HS-5 (cell line): ENCODE measurements at places on chromosomes 12 and 14.
A peak's percentile ranks its signal among the peaks of the same experiment; 100 is the strongest.

DNA sequence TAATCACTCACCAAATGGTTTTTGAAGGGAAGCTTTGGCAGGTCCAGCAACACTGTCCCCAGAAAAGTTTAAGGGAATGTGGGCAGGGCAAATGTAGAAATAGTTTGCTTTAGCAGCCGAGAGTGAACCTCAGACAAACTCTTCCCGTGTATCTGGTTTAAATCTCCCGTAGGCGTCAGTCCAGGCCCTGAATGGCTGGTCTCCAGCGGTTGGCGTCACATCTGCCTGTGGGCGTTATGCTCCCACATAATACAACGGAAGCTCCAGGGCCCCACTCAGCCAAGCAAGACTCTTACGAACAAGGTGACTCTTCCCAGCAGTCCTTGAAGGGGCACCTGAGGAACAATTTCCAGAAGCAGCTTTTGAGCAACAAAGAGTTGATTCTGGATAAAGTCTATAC is 942 bp downstream of the ZC2HC1C start:
- DNase-seq, result no peak

DNA sequence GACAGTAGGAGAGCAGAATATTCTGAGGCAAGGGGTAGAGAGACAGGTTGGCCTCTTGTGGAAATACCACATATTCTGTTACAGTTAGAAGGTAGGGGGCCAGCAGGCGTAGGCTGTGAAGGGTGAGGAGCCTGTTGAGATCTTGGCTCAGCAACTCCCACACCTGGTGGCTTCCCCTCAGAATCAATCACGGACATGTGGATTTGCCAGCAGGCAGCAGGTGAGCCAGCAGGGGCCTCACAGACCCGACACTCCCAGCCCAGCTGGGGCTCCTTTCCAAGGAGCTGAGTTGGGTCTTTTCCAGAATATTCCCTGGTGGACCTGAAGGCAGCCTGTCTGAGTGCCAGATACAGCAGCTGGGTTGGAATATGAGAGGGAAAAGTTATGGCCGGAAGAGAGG is 150.0 kb upstream of the CRY1 start:
- DNase-seq, result no peak

DNA sequence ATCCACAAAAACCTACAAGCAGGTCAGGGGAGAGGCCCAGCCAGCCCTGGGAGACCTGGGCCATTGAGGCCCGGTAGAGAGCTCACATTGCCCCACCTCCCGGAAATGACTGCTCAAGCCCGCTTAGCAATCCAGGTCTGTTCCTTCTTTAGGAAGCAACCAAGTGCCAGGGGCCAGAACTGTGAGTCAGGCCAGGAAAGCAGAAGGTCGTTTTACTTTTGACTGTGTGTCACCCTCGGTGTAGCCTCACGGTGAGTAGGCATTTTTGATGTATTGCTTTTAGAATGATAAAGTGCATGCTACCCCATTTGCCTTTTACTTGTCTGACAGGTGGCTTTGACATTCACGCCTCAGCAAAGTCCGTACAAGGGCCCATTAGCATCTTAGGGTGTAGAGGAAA is 25.4 kb upstream of the PWP1 start:
- no peak for DNase-seq

GRCh38 chr14:79251278-79251677 is 960.0 kb downstream of the DIO2 start:
- no peak for DNase-seq

DNA sequence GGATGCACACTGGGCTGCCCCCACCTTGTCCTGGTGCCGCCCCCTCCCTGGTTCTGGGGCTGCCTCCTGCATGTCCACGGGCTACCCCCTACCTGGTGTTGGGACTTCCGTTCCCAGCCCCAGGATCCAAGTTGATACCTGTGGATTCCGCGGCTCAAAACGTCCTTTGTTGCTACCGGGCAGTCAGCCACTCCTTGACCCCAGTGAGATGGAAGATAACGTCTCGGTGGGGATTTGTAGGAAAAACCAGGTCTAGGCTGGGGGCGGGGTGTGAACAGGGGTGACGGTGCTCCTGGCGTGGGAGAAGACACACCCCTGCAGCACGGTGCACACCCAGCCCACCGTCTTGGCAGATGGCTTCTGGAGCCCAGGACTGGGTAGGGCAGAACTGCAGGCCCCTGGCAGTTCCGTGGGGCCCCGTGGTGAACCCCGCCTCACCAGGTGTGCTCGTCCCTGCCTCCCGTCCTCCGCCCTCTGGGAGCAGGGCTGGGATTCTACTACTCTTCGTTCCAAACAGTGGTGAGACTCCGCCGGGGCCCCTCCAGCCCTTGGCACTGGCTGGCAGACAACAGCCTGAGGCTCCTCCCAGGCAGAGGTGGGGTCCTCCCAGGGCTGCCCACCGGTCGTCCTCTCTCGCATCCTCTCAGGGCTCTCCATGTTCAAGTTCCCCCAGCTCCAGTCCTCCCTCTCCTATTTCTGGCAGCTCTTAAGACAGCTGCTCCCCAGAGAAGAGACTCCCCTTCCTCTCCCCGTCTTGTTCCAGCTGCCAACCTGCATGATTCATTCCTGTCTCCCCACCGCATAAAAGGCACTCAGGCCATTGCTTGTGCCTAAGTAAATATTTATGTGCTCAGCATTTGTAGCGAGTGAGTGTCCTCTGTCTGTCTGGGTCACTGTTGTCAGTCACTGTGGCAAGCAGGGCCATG is 75.5 kb downstream of the FBXL14 start:
- peak; percentile 55 for DNase-seq

DNA sequence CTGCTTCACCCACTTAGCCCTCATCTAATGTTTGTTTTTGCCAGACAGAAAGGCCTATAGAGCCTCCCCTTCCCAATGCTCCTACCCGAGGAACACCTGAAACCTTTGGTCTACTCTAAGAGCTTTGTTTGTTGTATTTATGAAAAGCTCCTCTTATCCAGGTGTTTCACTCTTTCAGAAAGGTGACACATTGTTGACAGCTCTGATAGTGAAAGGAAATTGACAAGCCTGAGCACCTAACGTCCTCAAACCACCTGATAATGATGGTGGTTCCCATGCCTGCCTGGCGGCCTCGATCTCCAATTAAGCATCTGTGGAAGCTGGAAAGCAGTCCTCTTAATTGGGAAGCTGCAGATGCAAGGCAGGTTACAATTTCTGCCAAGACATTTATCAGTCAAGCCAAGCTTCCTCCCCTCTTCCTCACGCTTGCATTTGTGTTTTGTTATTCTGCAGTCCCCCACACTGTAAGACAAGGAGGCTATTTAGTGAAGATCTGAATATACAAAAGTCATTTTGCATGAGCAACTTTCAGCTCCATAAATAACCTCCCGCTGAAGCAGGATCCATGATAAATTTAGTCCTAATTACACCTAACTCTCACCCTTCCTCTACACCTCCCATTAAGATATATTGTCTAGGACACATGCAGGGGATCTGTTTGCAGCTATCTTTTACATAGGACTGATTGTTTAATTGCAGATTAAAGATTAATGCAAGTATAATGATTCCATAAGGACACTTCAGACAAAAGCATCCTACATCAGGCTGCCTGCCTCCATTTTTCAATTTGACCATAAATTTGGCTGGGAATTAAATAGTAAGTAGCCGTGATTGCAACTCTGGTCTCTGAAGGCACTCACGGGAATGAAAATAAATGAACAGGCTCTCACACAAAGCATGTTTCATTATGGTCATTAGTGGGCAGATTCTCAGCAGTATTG is 288.6 kb downstream of the PDZRN4 start:
- DNase-seq, result no peak

- no peak for DNase-seq
These were observed 779.7 kb upstream of the FLRT2 start for GRCh38 chr14:84750284-84750683.

GRCh38 chr12:56632701-56633467 is 2.8 kb upstream of the BAZ2A start:
- DNase-seq, result no peak

DNA sequence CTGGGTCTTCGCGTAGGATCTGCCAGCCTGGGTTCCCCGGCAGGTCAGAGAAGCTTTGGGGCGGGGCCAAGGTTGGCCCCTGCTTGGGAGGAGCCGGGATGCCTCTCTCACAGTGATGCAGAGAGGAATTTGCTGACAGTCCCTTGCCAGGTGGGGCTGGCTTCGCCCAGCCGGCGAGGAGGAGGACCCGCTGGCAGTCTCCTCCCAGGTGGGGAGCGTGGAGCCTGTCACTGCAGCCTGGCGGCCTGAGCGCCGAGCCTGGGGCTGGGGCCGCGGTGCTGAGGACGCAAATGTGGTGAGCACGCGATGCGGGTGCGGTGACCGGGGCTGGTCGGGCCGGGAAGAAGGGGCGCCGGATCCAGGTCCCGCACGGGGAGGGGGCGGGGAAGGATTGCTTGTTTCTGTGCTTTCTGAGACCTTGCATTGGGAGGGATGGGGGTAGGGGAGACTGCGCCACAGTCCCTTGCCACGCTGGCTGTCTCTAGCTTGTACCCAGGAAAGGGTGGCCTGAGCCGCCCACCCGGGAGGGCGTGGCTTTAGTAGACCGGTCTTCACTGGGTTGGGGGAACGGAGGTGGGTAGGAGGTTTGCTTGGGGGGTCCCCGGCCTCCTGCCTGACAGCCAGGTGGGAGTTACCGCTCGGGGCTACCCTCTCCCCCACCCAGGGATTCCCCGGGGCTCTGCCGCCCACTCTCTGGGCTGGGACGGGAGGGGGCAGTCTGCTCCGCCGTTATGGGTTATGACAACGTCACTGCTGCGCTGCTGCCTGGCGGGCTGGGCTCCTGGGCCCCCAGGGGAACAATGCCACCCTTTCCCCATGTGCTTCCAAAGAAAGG is at the start of gene TMEM63C:
Gene TMEM63C, plus strand, starts transcription at position 196 of the 835 bp plus-strand sequence. CDS start 37,016 bp downstream, outside the sequence.
- DNase-seq, result no peak

DNA sequence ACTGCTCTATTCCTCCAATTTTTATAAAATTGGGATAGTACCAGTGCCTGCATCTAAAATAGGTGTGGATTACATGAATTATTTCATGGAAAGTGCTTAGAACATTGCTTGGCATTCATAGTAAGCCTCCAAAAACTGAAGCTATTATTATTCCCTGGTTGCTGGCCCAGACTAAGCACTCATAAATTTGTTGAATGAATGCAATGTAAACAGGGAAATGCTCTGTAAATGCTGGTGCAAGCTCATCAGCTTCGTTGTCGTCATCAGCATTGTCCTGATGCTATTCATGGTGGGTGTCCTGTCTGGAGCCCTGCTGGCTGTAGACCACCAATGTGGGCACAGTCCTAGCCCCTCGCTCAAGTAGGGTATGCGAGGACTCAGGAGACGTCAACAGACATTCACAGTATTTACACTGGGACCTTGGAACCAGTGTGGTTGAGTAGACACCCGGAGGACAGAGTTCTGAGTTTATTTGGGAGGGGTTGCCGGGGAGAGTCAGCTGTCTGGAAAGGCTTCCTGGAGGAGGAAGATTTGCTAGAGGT is 16.5 kb downstream of the BDKRB2 start:
- no peak for DNase-seq

DNA sequence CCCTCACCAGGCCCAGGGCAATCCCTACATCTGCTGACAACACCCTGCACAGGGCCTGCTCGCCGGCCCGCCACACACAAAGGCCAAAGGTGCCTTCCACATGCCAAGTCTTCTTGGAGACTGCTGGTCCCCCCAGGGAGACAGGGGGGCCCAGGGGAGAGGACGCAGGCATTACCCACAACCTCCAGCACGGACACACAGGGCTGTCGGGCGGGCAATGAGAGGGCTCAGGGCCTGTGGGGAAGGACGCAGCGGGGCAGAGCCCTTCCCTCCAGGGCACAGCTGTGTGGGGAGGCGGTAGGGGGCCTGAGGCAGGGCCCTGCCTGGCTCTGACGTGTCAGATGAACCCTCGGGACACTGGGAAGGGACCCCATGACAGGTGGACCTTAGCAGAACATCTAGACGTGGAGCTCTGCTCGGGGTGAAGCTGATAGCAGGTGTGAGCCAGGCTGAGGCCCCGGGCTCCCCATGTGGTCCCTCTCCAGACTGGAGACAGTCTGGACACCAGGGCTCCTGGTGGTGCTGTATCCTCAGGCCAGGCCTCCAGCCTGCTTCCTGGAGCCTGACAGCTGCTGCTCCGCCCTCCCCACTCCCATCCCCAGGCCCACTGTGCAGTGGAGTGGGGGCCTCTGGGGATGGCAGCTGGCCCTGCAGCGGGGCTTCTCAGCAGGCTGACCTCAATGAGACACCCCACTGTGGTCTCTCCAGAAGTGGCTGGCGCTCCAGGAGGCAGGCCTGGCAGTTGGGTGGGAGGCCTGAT is 31.6 kb upstream of the NUDT14 start:
- no peak for DNase-seq

GRCh38 chr12:101039848-101040531 is 170.0 kb downstream of the SLC5A8 start:
- DNase-seq, result no peak

GRCh38 chr14:34098045-34098984 is 147.4 kb upstream of the EGLN3 start:
- DNase-seq, result no peak

DNA sequence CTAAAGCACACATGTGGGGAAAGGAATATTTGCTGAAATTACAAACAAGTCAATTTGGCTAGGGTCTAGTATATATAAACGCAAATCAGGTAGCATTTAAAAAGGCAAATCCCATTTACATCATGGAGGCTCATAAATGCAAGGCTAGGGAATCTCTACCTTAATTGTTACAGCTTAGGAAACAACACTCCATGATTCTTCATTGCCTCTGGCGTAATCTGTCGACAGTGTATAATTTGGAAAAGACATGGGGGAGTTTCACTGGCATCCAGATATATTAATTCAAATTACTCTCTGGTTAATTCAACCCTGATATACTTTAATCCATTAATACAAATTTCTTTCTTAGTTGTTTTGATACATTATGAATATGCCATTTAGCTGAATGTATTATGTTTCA is 1630.2 kb upstream of the FLRT2 start:
- no peak for DNase-seq

DNA sequence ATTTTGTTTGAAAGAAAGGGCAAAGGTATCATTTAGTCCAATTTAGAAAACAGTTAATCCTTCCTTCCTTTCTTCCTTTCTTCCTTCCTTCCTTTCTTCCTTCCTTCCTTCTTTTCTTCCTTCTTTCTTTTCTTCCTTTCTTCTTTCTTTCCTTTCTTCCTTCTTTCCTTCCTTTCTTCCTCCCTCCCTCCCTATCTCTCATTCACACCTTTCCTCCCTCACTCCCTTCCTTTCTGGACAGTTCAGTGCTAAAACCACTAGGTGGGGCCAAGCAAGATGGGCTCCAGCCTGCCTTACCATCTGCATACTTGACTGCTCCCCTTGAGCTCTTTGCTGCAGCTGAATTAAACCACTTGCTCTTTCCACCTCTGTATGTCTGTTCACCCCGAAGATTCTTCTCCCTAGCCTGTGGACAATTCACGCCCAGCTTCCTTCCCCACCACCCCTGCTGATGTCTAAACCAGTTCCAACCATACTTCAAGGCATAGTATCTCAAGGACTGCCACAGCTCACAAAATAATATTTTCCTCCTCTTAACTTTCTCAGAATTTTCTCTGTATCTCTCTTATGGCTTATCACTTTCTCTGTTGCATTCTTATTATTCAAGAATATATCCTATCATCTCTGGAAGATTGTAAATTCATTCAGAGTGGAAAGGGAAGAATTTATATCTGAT is 78.0 kb downstream of the DBX2 start:
- DNase-seq, result peak; percentile 2

DNA sequence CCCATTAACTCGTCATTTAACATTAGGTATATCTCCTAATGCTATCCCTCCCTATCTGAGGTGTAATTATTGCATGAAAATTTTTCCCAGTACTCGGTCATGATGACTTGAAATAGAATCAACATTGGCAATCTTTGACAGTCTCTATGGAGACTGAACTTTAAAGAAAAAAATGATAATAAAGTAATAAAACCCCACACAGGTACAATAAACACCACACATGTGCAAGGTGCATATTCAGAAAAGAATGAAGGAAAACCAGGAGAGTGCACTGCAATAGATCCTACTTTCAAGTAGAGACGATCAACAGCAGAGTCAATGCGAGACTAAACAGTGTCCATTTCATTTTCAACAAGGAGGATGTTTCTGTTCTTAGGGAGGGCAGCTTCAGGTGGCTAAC is 1253.8 kb upstream of the TMEM132C start:
- DNase-seq, result no peak
